MCF 10A (cell line): ENCODE measurements at places on chromosomes 5 and 9. TPM values are rescaled to one million over a fixed set of nuclear protein-coding genes. Genes with fewer than 3 reads are reported as not detected.

The NME5 gene
- 1.0 TPM in 1 of 2 replicates, not detected in the other for total RNA-seq

The SMIM33 gene
- total RNA-seq: not detected in 2 replicates

DNA sequence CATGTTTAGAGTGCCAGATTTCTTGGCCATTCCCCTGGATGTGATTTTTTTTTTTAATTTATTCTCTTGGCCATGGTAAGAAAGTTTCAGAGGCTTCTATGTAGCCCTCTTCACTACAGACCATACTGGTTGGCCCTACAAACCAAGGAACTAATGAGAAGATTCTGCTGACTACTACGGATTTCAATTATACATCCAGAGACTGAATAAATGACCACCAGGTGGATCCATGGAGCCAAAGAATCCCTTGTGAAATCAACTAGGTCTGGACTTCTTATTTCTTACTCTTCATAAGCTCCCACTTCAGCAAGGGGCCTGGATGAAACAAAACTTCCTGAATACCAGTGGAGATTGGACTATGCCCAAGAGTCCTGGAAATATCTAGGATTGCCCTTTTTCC, 27.6 kb downstream of the ZNF622 start:
- peak; percentile 27 for DNase-seq

GRCh38 chr5:172939611-172940267, 19.5 kb upstream of the RPL26L1 start:
- no peak for DNase-seq

DNA sequence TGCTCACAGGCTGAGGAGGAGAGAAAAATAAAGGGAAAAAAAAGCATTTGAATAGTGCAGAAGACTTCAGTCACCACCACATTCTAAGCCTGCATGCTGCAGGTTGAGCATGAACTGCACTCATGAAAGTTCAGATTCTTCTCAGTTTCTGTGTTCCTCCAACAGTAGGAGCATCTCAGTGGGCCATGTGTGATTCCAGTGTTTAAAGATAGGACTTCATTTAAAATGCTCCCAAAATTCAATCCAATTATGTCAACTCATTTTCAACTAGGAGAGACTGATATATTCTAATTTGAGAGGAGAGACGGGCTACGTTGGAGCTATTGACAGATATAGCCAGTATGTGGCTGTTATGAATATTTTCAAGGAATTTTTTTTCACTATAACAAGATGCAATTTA, 186.8 kb downstream of the HCN1 start:
- DNase-seq: no peak

GRCh38 chr9:72599874-72600534, 78.6 kb downstream of the TMC1 start:
- no peak for DNase-seq

- DNase-seq: peak; percentile 53
Measured at GRCh38 chr9:123544007-123544827, 188.2 kb downstream of the CRB2 start.

GRCh38 chr5:26419987-26420386, 618.4 kb downstream of the CDH9 start:
- no peak for DNase-seq

- no peak for DNase-seq
Measured at GRCh38 chr5:107271682-107272350, 398.9 kb downstream of the EFNA5 start.

DNA sequence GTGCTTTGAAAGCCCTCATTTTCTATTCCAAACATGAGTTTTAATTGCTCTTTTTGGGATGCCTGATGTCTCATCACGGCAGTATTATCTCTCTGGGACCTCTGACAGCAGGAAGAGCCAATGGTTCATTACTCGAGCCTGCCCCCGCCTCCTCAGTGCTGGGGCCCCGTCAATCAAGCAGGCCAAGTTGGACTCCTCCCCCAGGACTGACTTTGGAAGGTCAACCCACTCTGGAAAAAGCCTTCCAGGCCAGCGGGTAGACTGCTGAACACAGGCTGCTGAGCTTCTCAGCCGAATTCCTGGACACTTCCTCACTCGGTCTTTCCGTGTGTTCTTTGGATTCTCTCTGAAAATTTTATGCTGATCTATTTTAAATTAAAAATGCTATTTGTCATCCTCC, 9.5 kb upstream of the BARHL1 start:
- peak; percentile 12 for DNase-seq
